Central memory CD8-positive, alpha-beta T cell (primary cell): ENCODE measurements at places on chromosomes 7 and 10.

- peaks cover 2% of the 10 kb centered on the region for H3K36me3 ChIP-seq
- no peaks in the 10 kb centered on the region for H3K4me1 ChIP-seq
- H3K27ac ChIP-seq = no peak overlapping the region
- H3K27me3 ChIP-seq = no peaks in the 10 kb centered on the region
- H3K4me3 ChIP-seq = no peak overlapping the region
Measured at GRCh38 chr7:7959979-7960670, 8.5 kb upstream of the GLCCI1 start.

DNA sequence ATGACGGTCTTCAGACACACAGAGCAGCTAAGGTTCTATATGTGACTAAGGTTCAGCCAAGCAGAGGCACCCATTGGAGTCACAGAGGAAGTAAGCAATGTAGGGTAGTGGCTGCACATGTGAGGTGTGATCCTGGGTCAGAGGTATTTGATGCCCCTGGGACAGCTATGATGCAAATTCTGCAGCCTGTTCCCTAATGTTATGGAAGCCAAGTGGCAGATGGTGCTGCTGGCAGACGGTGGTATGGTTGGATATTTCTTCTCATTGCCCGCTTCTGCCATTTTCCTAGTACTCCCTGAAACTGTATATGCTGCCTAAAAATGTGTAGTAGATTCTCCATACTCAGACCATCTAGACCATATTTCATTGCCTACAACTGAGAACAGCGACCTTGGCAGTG, 7.2 kb downstream of the TAS2R16 start:
- H3K36me3 ChIP-seq = no peaks in the 10 kb centered on the region
- H3K27ac ChIP-seq = no peak overlapping the region
- no peaks in the 10 kb centered on the region for H3K4me1 ChIP-seq
- H3K27me3 ChIP-seq = no peaks in the 10 kb centered on the region
- H3K4me3 ChIP-seq = no peak overlapping the region

DNA sequence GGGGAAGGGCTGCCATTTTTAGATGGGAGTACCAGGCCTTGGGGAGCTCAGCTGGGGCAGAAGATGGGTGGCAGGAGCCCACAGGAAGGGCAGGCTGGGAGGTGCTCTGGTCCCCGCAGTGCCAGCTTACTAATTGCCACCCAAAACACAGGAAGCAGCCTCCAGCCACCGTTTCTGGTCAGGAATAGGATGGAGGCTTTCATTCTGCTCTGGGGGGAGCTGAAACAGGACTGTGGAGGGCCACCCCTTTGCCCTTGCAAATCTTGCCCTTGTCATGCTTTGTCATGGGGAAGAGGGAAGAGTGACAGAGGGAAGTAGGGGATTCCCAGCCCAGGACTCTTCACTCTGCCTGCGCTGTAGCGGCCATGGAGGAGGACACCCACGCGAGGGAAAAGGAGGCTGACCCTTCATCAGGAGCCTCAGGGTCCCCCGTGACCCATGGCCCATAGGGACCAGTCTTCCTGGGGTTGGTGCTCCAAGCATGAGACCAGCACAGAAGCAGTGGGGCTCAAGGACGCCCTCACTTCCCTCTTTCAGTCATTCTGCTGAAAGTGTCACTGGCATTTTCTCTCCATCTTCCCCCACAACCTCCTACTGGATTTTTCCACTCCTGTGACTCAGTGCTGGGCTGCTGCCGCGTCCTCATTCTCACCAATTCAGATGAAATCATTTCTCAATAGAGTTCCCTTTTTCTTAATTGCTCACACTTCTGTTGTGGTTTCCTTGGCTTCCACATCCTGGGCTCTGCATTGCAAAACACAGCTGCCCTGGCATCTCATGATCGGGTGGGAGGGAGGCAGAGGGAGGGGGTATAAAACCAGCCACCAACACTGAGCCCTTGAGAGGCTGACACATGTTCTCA, 61.9 kb downstream of the MKI67 start:
- H3K27me3 ChIP-seq = no peaks in the 10 kb centered on the region
- peak overlapping the region; percentile 68 for H3K4me3 ChIP-seq
- peak; percentile 55 for DNase-seq
- H3K4me1 ChIP-seq = peaks cover 73% of the 10 kb centered on the region
- H3K27ac ChIP-seq = peak overlapping the region; percentile 73
- peaks cover 65% of the 10 kb centered on the region for H3K36me3 ChIP-seq

DNA sequence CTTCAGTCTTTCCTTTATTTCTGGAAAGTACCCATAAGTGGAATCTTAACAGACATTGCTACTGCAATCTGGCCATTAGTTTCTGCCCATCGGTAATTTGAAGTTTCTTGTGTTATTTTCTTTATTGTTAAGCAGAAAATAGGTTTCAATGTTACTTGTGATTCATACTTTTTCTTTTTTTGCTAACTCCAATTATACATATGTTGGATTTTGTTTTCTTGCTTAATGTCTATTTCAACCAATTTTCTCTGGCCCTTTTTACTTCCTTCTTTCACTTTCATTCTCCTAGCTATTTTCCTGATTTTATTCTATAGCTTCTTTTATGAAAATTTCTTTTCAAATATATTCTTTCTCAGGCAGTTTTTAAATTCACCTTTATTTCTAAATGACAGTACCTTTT, 457.4 kb downstream of the TCERG1L start:
- H3K27ac ChIP-seq = no peak overlapping the region
- no peaks in the 10 kb centered on the region for H3K4me1 ChIP-seq
- no peaks in the 10 kb centered on the region for H3K36me3 ChIP-seq

DNA sequence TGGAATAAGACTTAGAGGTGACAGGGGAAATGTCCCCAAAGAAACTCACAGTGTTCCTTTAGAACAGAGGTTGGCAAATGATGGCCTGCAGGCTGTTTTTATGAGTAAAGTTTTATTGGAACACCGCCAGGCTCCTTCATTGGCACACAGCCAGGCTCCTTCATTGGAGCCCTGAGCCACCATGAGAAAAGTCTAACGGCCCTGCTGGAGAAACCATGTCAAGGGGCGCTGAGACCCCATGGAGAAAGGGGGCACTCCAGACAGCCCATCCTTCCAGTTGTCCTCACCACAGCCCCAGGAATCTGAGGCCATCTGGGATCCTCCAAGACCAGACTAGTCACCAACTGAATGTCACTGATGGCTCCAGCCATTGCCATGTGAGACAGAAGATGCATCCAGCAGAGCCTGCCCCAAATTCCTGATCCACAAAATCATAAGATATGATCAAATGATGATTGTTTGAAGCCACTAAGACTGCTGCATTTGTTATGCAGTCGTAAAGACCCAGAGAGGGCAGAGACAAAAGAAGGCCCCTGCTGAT, 88.2 kb upstream of the GPR26 start:
- no peaks in the 10 kb centered on the region for H3K4me1 ChIP-seq
- H3K36me3 ChIP-seq = no peaks in the 10 kb centered on the region
- no peak for DNase-seq
- no peak overlapping the region for H3K27ac ChIP-seq

GRCh38 chr10:127878475-127879055, 14.2 kb downstream of the CLRN3 start:
- no peak for DNase-seq
- no peak overlapping the region for H3K27ac ChIP-seq
- H3K4me1 ChIP-seq = no peaks in the 10 kb centered on the region
- H3K4me3 ChIP-seq = no peak overlapping the region
- H3K27me3 ChIP-seq = peaks cover 32% of the 10 kb centered on the region
- H3K36me3 ChIP-seq = no peaks in the 10 kb centered on the region

GRCh38 chr10:34854147-34854601, 39.1 kb upstream of the PARD3 start:
- no peaks in the 10 kb centered on the region for H3K36me3 ChIP-seq
- DNase-seq = no peak
- H3K4me3 ChIP-seq = no peak overlapping the region

DNA sequence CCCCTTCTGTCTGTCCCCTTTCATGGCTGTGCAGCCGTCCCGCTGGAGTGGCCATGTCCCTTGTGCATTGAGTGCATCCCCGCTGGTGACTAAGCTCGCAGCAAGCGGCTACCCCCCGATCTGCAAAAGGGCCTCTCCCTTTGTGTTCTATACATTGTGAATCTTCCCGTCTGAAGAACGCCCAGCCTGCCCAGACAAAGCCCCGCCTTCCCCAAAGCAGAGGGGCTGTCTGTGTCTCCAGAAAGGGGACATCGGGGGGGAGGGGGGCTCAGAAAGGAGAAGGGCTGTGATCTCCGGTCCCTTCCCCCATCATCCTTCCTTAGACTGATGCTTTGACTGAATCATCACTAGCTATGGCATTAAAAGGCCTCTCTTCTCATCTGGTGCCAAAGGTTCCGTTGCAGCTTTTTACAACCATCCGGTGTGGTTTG, 11.9 kb downstream of the NPTX2 start:
- H3K27me3 ChIP-seq = peaks cover 68% of the 10 kb centered on the region
- no peak overlapping the region for H3K27ac ChIP-seq
- no peaks in the 10 kb centered on the region for H3K4me1 ChIP-seq
- peaks cover 2% of the 10 kb centered on the region for H3K36me3 ChIP-seq
- H3K4me3 ChIP-seq = no peak overlapping the region
- DNase-seq = no peak

GRCh38 chr10:104304927-104305326, 33.3 kb downstream of the ITPRIP start:
- H3K27me3 ChIP-seq = no peaks in the 10 kb centered on the region
- no peak overlapping the region for H3K27ac ChIP-seq
- peaks cover 91% of the 10 kb centered on the region for H3K4me1 ChIP-seq
- H3K4me3 ChIP-seq = peak overlapping the region; percentile 50

DNA sequence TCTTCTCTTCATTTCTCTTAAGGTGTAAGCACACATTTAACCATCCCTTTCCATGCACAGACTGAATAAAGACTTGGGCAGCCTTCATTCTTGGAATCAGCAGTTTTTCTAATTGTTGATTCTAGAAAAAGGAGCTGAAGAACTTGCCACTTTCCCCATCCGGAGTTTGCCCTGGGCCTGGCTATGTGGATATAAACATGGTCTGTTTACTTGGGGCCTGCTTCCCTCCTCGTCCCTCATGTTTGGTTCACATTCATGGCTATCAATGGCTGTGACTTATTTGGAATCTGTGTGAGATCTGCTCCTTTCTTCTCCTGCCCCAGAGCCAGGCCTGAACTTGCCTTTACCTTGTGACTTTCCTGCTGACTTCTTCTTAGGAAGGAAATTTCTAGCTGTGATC, 199.3 kb downstream of the LRMDA start:
- no peaks in the 10 kb centered on the region for H3K36me3 ChIP-seq
- H3K27ac ChIP-seq = no peak overlapping the region
- H3K4me3 ChIP-seq = no peak overlapping the region
- H3K4me1 ChIP-seq = no peaks in the 10 kb centered on the region

- no peak overlapping the region for H3K4me3 ChIP-seq
- no peak for DNase-seq
- H3K27ac ChIP-seq = no peak overlapping the region
Measured at GRCh38 chr10:122490268-122490667, 28.9 kb downstream of the HTRA1 start.

GRCh38 chr7:33903791-33904680, 1.3 kb upstream of the BMPER start:
- H3K4me1 ChIP-seq = peaks cover 7% of the 10 kb centered on the region
- no peak for DNase-seq
- peaks cover 90% of the 10 kb centered on the region for H3K27me3 ChIP-seq
- peak overlapping the region; percentile 70 for H3K4me3 ChIP-seq
- H3K36me3 ChIP-seq = peaks cover 1% of the 10 kb centered on the region

- H3K36me3 ChIP-seq = no peaks in the 10 kb centered on the region
- no peaks in the 10 kb centered on the region for H3K27me3 ChIP-seq
- no peak for DNase-seq
- H3K4me3 ChIP-seq = no peak overlapping the region
- H3K4me1 ChIP-seq = no peaks in the 10 kb centered on the region
Measured at GRCh38 chr10:89100680-89101079, 106.4 kb downstream of the CH25H start.

GRCh38 chr7:69803699-69804516, 205.6 kb downstream of the AUTS2 start:
- no peaks in the 10 kb centered on the region for H3K36me3 ChIP-seq
- H3K27me3 ChIP-seq = no peaks in the 10 kb centered on the region
- H3K4me1 ChIP-seq = peaks cover 18% of the 10 kb centered on the region

DNA sequence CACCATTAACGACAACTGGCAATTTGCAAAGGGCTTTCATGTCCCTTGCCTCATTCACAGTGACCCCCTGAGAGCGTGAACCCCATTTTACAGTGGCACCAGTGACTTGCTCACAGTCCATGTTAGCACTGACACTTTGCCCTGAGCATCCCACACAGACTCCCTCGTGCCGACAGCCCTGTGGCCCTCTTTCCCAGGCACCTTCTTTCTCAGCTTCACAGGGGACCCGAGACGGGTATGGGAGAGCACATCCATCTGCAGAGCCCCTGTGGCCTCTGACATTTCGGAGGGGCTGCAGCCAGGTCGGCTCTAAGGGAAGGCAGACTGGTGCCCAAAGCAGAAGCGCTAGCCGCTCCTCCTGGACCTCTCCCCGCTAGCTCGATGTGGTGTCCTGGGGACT, 10.8 kb downstream of the LOXL4 start:
- H3K4me3 ChIP-seq = no peak overlapping the region
- no peak overlapping the region for H3K27ac ChIP-seq
- H3K36me3 ChIP-seq = peaks cover 2% of the 10 kb centered on the region
- H3K4me1 ChIP-seq = peaks cover 7% of the 10 kb centered on the region

GRCh38 chr10:112613620-112614019, 166.6 kb downstream of the VTI1A start:
- H3K27me3 ChIP-seq = no peaks in the 10 kb centered on the region
- no peak overlapping the region for H3K4me3 ChIP-seq
- H3K4me1 ChIP-seq = no peaks in the 10 kb centered on the region
- DNase-seq = no peak
- no peak overlapping the region for H3K27ac ChIP-seq
- H3K36me3 ChIP-seq = no peaks in the 10 kb centered on the region

GRCh38 chr10:129959544-129960480, 4.3 kb downstream of the EBF3 start:
- no peak for DNase-seq
- H3K4me1 ChIP-seq = peaks cover 11% of the 10 kb centered on the region
- H3K36me3 ChIP-seq = peaks cover 16% of the 10 kb centered on the region
- no peak overlapping the region for H3K27ac ChIP-seq
- H3K4me3 ChIP-seq = no peak overlapping the region
- peaks cover 74% of the 10 kb centered on the region for H3K27me3 ChIP-seq

- no peak overlapping the region for H3K27ac ChIP-seq
- no peaks in the 10 kb centered on the region for H3K4me1 ChIP-seq
Measured at GRCh38 chr10:132710036-132710686, 75.8 kb downstream of the NKX6-2 start.

GRCh38 chr7:92567460-92567859, 22.7 kb downstream of the FAM133B start:
- peaks cover 60% of the 10 kb centered on the region for H3K36me3 ChIP-seq
- peaks cover 4% of the 10 kb centered on the region for H3K4me1 ChIP-seq
- H3K27me3 ChIP-seq = no peaks in the 10 kb centered on the region
- DNase-seq = no peak

DNA sequence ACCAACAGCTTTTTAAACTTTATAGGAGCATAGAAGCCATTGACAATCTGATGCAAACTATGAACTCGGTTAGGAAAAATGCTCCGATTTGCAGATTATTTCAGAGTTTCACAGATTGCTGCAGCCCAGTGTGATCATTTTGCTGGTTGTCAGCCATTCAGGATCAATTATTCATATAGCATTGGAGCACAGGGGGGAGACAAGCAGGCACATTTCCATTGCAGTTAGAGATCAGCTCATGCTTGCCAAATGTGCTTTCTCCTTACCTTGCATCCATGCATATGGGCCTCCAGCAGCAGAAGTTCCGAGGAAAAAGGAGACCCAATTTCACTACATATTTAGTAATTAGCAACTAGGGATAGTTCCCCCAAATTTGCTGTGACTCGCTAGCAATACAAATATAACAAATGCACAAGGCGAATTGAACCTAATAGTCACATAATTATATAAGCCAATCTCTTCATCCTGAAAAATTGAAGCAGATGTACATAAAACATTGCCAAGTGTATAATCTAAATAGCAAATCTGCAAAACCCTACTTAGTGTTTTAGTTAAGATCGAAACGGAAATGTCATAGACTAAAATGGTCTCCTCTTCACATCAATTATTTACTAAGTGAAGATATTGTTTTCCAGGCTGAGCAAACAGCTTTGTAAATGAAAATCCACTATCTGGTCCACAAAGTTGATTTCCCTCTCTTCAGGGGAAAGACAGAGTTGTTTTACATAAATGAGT, 49.5 kb upstream of the RSU1 start:
- H3K27ac ChIP-seq = no peak overlapping the region
- no peak for DNase-seq
- no peaks in the 10 kb centered on the region for H3K4me1 ChIP-seq
